Stimulated activated CD4-positive, alpha-beta T cell treated with anti-CD3 and anti-CD28 coated beads, Interleukin-4, amount 100 ng/mL, for 48 hours (primary cell): ENCODE measurements at places on chromosomes 2 and 18.

- DNase-seq = no peak
Measured at GRCh38 chr2:101704046-101704466, 6.5 kb downstream of the MAP4K4 start.

GRCh38 chr18:58229162-58229561, 185.1 kb downstream of the NEDD4L start:
- DNase-seq = no peak

DNA sequence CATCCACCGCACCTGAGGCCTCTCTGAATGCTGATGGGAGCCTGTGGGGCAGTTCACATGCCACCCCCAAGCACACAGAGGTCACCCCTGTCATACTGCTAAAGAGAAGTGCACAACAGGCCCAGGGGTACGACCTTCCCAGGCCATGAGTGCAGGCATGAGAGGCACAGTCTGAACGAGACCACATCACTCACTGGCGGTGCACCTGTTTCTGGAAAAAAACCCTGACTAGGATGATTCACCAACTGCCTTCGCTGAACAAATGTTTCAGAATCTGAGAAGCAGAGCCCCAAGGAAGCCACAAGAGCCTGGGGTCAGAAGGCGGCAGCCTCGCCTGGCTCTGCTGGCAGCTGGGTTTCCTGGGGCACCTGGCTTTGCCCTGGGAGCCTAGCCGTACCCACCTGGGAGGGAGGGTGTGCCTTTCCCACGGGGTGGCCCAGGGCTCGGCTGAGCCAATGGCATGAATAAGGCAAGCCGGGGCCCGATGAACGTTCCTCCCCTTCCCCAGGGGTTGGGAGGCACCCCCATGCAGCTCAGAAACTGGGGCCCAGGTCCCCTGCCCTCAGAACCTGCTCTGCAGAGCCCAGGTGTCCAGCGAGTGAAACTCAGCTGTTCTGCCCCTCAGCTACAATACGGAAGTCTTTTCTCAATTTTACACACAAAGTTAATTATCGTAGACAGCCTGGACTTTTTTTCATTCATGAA, 73.8 kb downstream of the HDAC4 start:
- peak; percentile 47 for DNase-seq

DNA sequence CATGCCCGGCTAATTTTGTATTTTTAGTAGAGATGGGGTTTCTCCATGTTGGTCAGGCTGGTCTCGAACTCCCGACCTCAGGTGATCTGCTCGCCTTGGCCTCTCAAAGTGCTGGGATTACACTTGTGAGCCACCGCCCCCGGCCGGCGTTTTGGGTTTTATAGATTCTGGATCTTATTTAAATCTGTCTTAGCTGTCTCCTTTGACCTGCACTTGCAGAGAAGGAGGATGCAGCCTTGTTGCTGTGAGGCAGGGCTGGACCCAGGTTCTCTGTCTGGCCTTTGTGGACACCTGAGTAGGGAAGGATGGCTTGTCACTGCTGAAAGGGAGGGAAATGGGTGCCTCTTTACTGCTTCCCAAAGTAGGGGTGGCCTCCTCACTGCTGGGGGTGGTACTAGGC, 83.0 kb upstream of the HS6ST1 start:
- no peak for DNase-seq

GRCh38 chr2:50431958-50432650, 599.8 kb downstream of the NRXN1 start:
- DNase-seq = no peak

DNA sequence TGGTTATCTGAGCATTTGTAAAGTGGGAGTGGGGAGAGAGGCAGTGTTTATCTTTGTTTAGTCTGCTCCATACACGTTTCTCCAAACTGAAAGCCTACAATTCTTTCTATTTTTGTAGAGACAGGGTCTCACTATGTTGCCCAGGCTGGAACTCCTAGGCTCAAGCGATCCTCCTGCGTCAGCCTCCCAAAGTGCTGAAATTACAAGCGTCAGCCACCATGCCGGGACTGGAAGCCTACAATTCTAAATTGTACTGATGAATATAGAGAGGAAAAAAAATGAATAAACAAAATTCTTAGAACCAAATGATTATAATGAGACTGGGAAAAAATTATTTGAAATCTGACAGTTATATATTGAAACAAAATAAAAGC, 1.4 kb upstream of the ZFAND2B start:
- DNase-seq = no peak

- no peak for DNase-seq
Measured at GRCh38 chr2:241645056-241645914, 7.8 kb downstream of the ATG4B start.

- no peak for DNase-seq
Measured at GRCh38 chr2:10241641-10242430, 60.9 kb upstream of the HPCAL1 start.

- no peak for DNase-seq
Measured at GRCh38 chr2:39470580-39470979, 33.5 kb upstream of the MAP4K3 start.

DNA sequence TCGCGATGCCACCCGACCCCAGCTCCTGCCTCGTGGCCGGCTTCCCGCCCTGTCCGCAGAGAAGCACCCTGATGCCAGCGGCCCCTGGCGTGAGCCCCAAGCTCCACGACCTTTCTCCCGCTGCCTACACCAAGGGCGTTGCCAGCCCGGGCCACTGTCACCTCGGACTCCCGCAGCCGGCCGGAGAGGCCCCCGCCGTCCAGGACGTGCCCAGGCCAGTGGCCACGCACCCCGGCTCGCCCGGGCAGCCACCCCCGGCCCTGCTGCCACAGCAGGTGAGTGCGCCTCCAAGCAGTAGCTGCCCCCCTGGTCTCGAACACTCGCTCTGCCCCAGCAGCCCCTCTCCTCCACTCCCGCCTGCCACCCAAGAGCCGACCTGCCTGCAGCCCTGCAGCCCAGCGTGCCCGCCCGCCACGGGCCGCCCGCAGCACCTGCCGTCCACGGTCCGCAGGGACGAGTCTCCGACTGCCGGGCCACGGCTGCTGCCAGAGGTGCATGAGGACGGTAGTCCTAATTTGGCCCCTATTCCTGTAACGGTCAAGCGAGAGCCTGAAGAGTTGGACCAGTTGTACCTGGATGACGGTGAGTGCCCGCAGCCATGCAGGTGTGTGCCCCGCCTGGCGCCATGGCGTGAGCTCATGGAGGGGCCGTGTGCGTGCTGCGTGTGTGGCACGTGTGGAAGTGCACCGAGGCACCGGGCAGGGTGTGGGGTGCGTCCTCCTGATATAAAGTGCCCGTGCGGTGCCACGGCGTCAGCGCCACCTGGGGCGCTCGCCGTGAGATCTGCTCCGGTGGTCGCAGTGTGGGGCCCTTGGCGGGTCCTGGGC, 90.8 kb downstream of the NFATC1 start:
- no peak for DNase-seq

DNA sequence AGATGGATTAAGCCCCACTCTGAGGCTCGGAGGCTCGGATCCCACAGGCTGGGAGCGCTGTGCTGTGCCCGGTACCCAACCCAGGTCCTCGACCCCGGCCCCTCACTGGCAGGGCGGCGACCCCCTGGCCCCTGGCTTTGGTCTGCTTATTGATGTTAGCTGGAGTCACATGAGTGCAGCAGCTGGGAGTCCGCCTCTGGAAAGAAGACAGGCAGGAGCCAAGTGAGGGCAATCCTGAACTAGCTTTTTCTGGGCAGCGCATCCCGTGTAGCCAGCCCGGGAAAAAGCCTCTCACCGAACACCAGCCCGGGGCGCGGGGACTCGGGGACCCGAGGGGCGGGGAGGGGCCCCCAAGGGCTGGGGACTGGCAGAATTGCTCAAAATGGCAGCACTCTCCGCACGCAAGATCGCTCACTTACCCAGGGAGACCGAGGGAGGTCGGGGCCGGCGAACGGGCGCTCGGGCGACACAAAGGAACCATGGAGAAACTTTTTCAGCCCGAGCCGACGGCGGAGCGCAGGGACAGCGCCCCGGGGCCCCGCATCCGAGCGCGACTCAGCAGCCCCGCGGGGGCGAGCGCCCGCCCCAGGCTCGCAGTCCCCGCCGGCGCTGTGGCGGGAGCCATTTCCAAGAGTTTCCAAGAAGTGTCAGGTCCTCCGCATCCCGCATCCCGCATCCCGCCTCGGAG, 567 bp downstream of the TMEM200C start:
- no peak for DNase-seq

GRCh38 chr2:220455351-220455990, 828.0 kb downstream of the SLC4A3 start:
- no peak for DNase-seq

DNA sequence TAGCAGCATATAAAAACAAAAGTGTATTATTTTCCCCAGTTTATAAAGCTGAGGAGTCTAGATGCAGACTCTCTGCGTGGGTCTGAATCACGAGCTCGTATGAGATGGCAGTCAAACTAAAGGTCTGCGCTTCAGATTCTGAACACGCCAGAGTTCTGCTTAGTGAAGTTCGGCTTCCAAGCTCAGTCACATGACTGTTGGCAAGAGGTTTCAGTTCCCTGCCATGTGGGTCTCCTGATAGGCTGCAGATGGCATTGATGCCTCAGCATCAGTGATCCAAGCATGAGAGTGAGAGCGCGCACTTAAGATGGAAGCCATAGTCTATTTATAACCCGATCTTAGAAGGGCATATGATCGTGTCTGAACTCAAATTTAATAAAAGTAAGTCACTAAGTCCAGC, 242.8 kb upstream of the DOK6 start:
- no peak for DNase-seq

DNA sequence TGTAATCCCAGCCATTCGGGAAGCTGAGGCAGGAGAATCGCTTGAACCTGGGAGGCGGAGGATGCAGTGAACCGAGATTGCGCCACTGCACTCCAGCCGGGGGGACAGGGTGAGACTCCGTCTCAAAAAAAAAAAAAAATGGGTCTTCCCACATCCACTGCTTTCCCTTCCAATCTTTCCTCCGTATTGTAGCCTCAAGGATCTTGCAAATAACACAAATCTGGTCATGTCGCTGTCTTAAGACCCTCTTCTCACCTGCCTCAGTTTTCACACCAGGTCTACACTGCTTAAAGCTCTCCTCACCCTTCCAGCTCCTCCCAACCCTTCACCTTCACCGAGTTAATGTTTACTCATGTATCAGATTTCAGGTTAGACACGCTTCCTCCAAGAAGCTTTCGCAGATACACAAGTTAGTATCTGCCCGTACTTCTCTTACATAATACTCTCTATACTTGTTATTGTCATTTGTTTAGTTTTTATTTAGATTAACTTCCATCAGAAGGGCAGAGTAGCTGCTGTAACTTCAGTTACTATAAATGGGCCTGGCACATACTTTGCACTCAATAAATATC, 1.5 kb downstream of the IER3IP1 start:
- DNase-seq = no peak

GRCh38 chr18:11219571-11219970, 70.2 kb upstream of the PIEZO2 start:
- DNase-seq = no peak

DNA sequence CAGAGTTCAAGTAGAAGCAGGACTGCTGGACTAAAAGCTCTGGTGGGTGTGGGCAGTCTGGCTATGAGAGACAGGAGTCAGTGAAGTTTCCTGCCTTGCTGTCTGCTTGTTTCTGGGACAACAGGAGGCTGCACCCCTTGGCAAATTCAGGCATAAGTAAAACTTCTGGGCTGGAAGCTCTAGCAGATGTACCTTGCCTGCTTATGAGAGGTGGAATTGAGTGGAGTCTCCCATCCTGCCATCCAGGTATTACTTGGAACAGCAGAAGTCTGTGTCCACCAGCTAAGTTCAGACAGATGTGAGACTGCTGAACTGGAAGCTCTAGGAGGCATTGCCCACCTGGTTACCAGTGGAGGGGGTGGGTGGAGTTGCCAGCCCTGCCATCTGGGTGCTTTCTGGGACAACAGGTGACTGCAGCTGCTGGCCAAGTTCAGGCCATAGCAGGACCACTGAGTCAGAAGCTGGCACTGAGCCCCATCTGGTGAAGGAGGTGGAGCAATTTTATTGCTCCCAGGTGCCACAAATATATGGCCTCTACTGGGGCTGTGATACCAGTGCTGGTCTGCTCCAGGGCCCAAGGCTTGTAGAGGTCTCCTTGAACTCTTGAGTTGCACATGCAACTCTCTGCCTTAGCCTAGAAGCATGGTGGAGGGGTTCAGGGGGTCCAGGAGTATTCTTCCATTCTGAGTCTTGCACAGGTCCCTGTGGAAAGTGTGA, 199.4 kb upstream of the FN1 start:
- DNase-seq = no peak

GRCh38 chr18:3013024-3013804, at the start of gene LPIN2:
Gene LPIN2, minus strand, starts transcription at chr18:3013144. Its CDS starts 52,304 bp downstream, at chr18:2960840.
- DNase-seq = peak; percentile 92

DNA sequence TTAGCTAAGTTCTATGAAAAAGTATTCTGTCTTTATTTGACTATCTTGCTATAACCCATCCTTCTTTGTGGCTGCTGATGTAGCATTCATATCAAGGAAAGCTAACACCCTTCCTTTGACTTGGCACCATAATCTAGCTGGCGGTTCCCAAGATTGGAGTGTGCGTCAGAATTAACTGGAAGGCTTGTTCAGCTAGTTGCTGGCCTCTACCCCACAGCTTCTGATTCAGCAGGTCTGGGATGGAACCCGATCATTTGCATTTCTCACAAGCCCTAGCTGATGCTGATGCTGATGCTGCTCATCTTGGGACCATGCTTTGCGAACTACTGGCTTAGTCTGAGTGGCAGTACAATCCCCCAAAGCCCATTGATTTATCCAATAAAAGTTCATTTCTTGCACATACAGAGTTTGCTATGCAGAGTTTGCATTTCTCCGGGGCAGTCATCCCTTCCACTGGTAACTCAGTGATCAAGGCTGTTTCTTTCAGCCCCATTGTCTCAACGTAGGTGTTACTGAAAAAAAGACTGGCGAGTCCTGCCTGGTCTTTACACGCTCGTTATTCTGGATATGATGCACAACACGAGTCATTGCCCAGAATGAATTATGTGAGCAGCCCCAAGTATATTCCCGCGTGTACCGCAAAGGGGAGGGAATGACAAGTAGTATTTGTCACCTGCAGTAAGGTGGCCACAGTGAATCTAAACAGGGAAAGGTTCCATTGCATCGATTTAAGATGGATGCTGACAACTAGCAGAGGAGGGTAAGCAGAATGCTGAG, 96.5 kb downstream of the ZNF532 start:
- DNase-seq = peak; percentile 6

GRCh38 chr2:238286551-238286950, 1.9 kb downstream of the PER2 start:
- DNase-seq = no peak

DNA sequence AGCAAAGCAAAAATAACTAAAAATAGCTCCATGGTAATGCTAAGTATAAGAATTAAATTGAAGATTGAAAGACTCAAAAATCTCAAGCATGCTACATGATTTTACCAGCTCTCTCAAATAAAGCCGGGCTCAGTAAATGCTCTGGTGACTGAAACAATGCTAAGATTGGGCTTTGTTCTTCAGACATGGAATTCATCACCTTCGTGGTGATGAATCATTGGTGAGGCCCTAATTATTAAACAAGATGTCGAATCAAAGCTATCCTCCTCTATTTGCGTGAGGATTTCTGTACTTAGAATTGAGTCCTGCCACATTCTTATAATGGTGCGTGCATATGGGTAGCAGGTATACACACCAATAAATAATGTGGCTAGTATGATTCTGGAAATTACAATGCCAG, 58.8 kb upstream of the LRRTM1 start:
- DNase-seq = no peak

GRCh38 chr2:17558878-17559277, 18.4 kb downstream of the VSNL1 start:
- DNase-seq = no peak
